ENCODE measurements at places on chromosomes 13 and 19.

DNA sequence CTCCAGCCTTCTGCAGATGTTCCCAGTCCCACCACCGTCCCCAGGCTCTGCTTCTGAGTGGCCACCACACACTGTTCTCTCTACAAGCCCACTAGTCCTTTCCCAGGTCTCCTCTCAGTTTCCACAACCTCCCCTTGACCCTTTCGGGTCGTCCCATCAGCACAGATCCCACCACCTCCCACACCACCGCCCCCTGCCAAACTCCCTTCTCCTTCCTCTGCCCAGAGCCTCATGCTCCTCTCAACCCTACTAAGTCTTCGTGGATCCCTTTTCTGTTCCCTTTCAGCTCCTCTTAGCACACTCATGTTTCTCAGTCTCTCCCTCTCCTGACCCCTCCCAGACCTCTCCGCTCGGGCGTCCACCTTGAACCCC is 1.9 kb downstream of the NAPA start:
- no peak for DNase-seq

GRCh38 chr19:48169578-48169938 is 586 bp downstream of the LIG1 start:
- DNase-seq = no peak

- no peak for DNase-seq
Measured at GRCh38 chr13:39201180-39201579, 162.9 kb downstream of the NHLRC3 start.

GRCh38 chr13:26247011-26247410 is 6.9 kb upstream of the CDK8 start:
- no peak for DNase-seq

DNA sequence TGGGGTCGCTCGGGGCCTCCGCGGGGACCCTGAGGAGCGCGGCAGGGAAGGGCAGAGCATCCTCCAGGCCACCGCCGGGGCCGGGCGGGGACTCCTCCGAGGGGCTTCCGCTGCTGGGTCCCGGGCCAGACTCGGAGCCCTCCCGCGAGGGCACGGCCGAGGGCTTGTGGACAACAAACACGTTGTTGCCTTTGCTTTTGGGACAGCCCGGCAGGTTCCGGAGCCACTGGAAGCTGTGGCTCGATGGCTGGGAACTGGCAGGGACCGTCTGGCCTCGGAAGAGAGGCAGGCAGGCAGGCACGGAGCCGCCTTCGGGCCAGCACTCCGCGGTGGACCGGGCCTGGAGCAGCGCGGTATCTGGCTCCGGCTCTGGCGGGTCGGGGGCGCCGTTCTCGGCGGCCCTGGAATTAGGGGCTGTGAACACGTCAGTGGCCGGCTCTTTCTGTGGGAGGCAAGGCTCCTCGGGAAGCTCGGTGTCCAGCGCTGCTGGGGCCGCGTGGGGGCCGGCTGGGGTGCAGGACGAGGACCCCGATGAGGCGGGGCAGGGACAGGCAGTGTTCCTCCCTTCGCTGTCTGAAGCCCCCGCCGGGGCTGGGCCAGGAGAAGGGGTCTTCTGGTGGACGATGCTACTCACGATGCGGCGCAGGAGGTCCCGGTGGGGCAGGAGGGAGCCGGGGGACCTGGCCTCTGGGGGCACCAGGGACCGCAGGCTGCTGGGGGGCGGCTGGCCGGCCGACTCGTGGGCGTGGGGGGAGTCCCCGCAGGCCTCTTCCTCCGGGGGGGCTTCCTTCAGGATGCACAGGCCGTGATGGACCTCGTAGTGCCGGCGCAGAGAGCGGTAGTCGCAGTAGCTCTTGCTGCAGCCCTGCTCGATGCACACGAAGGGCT is 27.6 kb downstream of the ZNF541 start:
- no peak for DNase-seq

DNA sequence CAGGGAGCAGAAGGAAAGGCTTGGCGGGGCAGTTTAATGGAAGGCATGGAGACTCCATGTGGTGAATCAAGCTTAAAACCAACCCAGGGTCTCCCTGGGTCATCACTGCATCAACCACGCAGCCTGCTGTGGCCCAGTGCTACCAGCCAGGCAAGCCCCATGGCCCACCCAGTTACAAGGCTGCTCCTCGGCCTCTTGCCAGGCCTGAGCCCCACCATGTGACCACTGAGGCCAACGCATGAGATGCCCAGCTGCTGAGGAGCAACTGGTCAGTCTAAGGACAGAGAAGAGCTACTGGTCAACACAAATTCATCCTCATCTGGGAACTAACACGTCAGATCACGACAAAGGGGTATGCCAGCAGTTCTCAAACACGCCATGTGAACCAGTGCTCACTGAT is 15.4 kb upstream of the KPTN start:
- DNase-seq = no peak

- DNase-seq = no peak
Measured at GRCh38 chr13:110280231-110280813, 26.6 kb downstream of the COL4A1 start.

DNA sequence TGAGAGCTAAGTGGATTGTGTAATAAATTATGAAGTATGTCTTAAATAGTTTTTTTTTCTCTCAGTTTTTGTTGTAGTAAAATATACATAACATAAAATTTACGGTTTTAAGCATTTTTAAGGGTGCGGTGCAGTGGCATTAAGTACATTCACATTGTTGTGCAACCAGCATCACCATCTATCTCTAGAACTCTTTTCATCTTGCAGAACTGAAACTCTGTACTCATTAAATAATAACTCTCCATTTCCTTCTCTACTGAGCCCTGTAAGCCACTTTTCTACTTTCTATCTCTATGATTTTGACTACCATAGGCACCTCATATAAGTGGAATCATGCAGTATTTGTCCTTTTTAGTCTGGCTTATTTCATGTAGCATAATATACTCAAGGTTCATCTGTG is 87.1 kb downstream of the GJA3 start:
- DNase-seq = no peak

- DNase-seq = peak; percentile 31
Measured at GRCh38 chr19:39996218-39996810, 546 bp upstream of the ZNF546 start.

- DNase-seq = no peak
Measured at GRCh38 chr13:101698400-101698799, 245.9 kb downstream of the ITGBL1 start.

DNA sequence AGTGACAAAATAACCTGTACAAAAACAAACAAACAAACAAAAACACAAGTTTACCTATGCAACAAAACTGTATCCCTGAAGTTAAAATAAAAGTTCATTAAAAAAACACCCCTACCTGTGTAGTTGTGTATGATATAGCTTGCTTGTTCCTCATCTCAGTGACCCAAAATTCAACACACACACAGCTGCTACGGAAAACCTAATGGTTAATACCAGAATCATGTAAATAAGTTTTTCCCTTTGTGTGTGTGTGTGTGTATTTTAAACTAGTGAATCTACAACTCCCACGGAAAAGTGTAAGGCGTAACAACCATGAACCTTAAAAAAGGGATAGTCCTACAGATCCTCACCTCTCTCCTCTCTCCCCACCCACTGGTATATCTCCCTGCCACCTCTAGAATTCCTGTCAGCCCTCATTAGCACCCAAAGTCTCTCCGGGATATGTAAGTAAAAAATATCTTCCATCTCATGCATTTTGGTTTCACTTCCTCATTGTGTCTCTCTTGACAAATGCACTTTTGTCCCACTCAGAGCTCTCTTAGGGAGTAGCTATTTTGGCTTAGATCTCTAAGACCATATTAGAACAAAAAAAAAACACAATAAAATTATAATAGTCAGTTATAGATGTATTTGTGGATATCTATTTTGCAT is 2236.5 kb downstream of the PCDH9 start:
- no peak for DNase-seq

- no peak for DNase-seq
Measured at GRCh38 chr13:110551284-110551683, 10.2 kb downstream of the RAB20 start.

GRCh38 chr13:109144693-109145437 is 515.5 kb downstream of the MYO16 start:
- no peak for DNase-seq

DNA sequence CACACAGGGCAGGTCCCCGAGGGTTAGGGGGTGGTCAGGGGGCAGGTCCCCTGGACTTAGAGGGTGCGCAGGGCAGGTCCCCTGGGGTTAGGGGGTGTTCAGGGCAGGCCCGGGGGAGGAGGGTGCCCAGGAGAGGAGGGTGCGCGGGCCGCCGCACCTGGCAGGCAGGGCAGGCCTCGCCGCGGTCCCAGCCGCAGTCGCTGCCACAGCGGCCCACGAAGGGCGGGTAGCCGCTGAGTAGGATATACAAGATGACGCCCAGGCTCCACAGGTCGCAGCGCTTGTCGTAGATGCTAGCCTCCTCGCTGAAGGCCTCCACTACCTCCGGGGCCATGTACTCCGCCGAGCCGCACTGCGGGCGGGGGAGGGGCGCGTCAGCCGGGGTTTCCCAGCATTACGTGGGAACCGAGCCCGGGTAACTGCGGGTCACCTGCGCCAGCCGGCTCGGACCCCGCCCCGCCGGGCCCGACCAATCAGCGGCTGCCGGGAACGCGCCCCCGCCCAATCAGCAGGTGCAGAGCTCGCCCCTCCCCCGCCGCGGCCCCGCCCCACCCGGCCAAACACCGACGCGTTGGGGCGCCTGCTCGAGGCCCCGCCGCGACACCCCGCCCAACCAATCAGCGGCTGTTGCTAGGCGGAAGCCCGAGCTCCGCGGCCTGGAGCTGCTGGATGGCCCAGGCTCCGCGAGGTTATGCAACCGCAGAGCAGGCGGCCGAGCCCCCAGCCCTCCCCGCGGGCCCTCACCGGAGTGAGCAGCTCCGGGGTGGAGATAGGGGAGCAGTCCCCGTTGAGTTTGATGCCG is 9.2 kb downstream of the MKNK2 start:
- no peak for DNase-seq
